ENCODE measurements at places on chromosomes 6 and 20.

DNA sequence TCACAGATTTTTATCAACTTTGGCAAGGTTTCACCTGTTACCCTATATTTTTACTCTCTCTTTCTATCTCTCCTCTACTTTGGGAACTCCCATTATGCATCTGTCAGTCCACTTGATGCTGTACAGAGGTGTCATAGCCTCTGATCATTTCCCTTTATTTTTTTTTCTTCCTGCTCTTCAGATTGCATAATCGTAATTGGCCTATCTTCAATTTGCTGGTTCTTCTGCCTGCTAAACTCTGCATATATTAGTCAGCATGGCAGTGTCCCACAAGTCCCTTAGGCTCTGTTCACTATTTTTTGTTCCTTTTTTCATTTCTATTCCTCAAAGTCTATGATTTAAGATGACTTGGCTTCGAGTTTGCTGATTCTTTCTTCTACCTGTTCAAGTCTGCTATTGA lies 44.7 kb upstream of the MICB start:
- no peak for DNase-seq

DNA sequence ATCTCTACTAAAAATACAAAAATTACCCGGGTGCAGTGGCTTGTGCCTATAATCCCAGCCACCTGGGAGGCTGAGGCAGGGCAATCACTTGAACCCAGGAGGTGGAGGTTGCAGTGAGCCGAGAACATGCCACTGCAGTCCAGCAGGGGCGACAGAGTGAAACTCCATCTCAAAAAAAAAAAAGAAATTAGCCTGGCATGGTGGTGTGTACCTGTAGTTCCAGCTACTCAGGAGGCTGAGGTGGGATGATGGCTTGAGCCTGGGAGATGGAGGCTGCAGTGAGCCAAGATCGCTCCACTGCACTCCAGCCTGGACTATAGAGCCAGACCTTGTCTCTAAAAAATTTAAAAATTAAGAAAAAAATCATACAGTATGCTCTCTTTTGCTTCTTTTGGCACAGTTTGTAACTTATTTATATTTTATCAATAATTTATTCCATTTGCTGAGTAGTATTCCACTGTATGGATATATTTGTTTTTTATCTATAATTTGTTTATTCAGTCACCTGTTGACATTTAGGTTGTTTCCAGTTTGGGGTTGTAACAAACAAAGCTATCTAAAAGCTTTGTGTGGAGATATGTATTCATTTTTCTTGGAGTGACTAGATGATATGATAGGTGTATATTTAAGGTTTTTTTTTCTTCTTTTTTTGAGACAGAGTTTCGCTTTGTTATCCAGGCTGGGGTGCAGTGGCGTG lies 8.0 kb upstream of the MYBL2 start:
- DNase-seq: no peak

DNA sequence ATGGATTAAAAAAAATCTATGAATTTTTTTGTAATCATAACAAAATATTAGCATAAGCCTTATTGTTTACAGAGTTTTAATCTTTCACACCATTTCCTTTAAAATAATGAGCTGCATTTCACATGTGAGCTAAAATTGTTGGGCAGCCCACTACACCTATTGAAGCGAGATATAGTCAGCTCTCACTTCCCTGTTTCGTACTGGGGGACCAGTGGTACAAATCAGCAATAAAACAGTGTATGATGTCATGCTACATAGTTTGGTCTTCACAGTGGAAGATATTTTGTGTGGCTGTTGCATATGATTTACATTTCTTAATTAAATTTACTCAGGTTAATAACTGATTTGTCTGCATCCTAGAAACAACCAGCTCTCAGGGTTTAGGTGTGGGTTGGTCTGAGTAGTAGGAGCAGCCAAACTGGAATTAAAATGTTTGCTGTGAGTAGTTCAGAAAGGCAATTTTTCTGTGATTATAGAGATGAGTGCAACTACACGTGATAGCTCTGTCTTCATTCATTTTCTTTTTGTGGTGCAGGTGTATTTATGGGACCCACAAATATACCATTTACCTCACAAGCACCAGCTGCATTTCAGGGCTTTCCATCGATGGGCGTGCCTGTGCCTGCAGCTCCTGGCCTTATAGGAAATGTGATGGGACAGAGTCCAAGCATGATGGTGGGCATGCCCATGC lies 99.3 kb downstream of the B3GAT2 start:
- no peak for DNase-seq

DNA sequence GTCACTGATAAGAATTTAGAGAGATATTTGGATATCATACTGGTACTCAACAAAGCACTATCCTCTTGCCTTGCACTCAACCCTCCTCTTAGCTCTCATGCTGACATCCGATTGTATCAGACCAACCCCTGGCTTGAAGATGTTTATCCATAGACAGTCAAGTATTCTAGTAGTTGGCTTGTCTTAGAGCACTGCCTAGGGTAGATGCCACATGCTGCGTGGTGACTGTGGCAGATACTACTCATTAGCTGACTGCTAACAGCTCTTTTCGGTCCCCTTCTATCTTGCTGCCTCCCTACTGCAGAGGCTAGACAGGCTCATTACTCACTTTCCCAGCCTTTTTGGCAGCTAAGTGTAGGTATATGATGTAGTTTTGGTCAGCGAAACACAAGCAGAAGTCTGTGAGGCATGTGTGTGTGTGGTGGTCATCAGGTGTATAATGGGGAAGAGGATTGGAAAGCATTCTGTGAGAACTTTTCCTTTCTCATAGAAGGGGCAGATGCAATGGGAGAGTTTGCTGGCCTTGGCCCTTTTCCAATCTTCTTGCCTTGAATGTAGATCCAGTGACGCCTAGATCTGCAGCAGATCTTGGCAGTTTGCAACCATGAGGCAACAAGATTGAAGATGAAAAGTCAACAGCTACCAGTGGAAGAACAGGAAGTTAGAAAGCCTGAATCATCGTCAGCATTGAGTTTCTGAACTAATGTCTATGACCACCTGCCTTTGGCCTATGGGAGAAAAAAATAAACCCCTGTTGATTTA lies 4.4 kb upstream of the IFNGR1 start:
- DNase-seq: no peak

GRCh38 chr6:20715135-20715806 lies 181.0 kb downstream of the CDKAL1 start:
- no peak for DNase-seq

- no peak for DNase-seq
Observed at GRCh38 chr6:16519265-16520242, 241.7 kb downstream of the ATXN1 start.

GRCh38 chr6:2181567-2181966 lies 63.8 kb downstream of the GMDS start:
- DNase-seq: no peak

DNA sequence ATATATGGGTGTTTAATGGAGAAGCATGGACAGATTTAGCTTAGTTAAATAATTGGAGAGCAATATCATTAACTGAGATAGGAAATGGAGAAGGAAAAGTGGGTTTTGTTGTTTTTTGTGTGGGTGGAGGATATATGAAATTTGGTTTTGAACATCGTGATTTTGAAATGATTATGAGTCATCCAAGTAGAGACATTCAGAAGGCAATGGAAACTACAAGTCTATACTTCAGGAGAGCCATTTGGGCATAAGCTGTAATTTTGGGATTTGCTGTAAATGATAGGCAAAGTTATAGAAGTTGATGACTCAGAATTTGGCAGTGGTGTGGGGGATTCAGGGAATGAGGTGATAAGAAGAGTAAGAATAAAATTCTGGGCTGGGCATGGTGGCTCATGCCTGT lies 27.4 kb upstream of the FAM135A start:
- no peak for DNase-seq

DNA sequence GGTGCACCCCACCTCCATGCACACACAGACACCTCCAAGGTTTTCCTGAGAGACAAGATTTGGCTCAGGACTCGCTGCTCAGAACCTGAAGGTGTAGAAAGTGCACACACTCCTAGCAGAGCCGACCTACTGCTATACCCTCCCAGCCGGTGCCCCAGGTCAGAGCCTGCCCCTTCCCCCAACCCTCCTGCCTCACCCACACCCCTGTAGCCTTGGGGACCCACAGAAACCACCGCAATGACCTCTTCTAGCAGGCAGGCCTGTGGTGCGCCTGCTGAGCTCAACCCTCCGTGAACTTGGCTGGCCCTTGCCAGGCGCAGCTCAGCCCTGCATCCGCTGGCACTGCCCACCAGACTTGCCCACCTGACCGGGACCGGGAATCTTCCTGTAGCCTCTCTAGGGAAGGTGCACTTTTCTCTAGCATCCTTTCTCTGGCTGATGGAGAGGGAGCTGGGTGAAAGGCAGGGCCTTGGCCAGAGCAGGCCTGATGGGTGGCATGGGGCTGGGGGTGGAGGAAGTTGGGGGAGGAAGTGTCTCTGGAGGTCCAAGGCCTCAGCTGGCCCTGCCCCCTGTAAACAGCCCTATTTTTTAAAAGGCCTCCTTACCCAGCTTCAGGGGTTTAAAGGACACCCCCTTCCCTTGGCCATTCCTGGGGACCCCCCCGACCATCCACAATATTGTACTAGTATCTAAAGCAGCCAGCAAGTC lies 36.9 kb upstream of the SLCO4A1 start:
- DNase-seq: no peak

Measured in activated T-helper 9 cell treated with anti-CD3 and anti-CD28 coated beads, Interleukin-2, amount 50 U/mL, for 16 hours (primary cell).